ENCODE measurements at places on chromosomes 12 and 14.

- H3K27me3 ChIP-seq = peaks cover 52% of the 10 kb centered on the region
- H3K27ac ChIP-seq = no peak overlapping the region
- H3K4me1 ChIP-seq = peaks cover 2% of the 10 kb centered on the region
- peak overlapping the region; percentile 49 for H3K4me3 ChIP-seq
- peaks cover 2% of the 10 kb centered on the region for H3K36me3 ChIP-seq
These were observed 259.0 kb upstream of the E2F7 start for GRCh38 chr12:77324416-77324762.

DNA sequence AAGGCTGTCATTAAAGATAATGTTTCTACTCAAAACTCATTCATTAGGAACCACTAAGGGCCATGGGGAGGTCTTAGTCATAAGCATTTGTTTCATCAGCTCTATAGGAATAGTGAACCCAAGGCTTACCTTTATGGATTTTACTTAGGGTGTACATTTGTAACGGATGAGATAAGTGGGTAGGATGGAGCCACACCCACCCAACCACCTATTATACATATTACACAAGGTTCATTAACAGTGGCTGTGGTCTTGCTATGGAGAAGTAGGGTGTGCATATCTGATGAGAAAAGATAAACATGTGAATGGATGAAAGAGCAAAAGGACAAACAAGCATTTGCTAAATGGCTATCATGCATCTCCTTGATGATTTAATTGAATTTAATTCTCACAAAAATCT lies 39.6 kb upstream of the ITPR2 start:
- DNase-seq = no peak
- no peaks in the 10 kb centered on the region for H3K36me3 ChIP-seq
- H3K4me1 ChIP-seq = peaks cover 7% of the 10 kb centered on the region
- H3K4me3 ChIP-seq = no peak overlapping the region
- H3K27me3 ChIP-seq = peaks cover 15% of the 10 kb centered on the region

DNA sequence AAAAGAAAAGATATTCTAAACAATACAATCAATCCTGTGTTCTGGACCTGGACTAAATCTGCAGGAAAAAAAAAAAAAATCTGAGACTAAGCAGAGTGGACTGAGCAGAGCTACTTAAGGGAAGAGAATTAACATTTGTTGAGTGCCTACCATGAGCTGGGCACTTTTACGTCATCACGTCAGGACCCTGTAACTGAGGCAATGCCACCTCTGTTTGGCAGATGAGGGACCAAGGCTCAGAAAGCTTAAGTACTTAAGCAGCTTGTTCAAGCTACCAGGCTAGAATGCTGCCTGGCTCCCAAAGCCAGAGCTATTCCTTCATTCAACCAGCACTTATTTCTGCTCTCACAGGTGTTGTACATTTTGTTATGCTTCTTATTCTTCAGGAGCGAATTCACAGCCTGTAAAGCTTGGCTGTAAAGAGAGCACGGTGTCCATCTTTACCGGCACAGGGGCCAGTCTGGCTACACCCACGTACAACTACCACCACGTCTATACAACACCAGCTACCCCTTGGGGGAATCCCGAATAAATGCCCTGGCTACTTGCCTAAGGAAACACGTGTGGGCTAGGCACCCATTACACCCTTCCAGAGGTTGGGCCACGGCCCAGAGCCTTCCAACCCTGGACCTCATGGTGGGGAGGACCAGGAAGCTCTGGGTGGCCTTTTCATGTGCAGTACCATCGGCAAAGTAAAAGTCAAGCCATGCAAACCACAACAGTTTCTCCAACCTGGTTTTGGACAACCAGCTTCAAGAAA lies 27.0 kb downstream of the TMCC3 start:
- peaks cover 21% of the 10 kb centered on the region for H3K4me1 ChIP-seq
- no peaks in the 10 kb centered on the region for H3K27me3 ChIP-seq
- H3K36me3 ChIP-seq = peaks cover 3% of the 10 kb centered on the region
- no peak for DNase-seq
- H3K27ac ChIP-seq = no peak overlapping the region

GRCh38 chr12:8057839-8058238 lies 8.3 kb downstream of the C3AR1 start:
- peak overlapping the region; percentile 88 for H3K27ac ChIP-seq
- peaks cover 15% of the 10 kb centered on the region for H3K36me3 ChIP-seq
- H3K4me3 ChIP-seq = no peak overlapping the region

- H3K27me3 ChIP-seq = no peaks in the 10 kb centered on the region
- no peak overlapping the region for H3K27ac ChIP-seq
- no peak for DNase-seq
- H3K4me1 ChIP-seq = peaks cover 10% of the 10 kb centered on the region
These were observed 4.7 kb upstream of the TUBA1C start for GRCh38 chr12:49260166-49260565.

GRCh38 chr14:104429291-104429861 lies 150.2 kb upstream of the C14orf180 start:
- H3K36me3 ChIP-seq = peaks cover 3% of the 10 kb centered on the region
- peak overlapping the region; percentile 19 for H3K4me3 ChIP-seq
- peaks cover 6% of the 10 kb centered on the region for H3K4me1 ChIP-seq
- H3K27ac ChIP-seq = no peak overlapping the region
- H3K27me3 ChIP-seq = peaks cover 25% of the 10 kb centered on the region

- no peak overlapping the region for H3K27ac ChIP-seq
- DNase-seq = no peak
- no peak overlapping the region for H3K4me3 ChIP-seq
These were observed 168.4 kb downstream of the FUT8 start for GRCh38 chr14:65580973-65581372.

DNA sequence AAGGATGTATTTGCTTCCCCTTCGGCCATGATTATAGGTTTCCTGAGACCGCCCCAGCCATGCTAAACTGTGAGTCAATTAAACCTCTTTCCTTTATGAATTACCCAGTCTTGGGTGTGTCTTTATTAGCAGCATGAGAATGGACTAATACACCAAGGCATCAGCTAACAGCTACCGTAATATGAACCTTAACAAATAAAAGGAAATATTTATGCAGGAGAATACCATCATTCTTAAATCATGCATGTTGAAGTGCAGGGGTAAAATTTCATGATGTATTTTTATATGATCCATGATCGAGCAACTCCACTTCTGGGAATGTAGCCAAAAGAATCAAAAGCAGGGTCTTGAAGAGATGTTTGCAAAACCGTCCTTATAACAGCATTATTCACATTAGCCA lies 379.0 kb downstream of the NPAS3 start:
- no peak for DNase-seq
- H3K36me3 ChIP-seq = no peaks in the 10 kb centered on the region
- no peaks in the 10 kb centered on the region for H3K4me1 ChIP-seq
- H3K4me3 ChIP-seq = no peak overlapping the region

DNA sequence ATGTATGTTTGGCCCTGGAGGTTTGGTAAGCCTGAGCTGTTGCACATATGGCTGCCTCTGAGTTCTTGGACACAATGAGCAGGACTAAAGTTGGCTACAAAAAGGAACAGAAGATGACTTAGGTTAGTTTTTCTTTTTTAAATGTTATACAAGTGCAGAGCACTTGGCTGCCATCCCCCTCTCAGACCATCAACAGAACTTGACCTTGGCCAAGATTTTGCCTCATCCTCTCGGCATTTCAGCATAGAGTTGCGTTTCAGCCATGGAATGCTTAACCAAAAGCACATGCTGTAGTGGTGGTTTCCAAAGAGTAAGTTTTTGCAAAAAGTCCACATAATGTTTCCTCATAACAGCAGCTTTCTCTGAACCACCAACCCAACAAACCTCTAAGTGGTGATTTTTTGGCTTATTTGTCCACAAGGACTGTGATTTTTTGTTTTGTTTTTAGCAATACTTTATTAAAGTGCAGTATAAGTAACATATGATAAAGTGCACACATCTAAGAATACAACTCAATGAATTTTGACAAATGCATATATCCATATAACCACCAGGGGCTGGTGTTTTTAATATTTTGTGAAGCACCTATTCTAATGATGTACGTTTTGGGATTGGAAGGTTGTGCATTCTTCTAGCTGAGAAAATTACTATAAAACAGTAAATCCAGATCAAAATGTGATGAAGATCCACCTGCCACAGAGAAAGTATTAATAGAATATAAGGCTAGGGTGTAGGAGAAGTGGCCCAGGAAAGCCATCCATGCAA lies 12.1 kb upstream of the GALNT16 start:
- H3K4me1 ChIP-seq = no peaks in the 10 kb centered on the region
- no peak overlapping the region for H3K27ac ChIP-seq
- no peak for DNase-seq
- peaks cover 27% of the 10 kb centered on the region for H3K27me3 ChIP-seq

- H3K4me3 ChIP-seq = no peak overlapping the region
- no peaks in the 10 kb centered on the region for H3K36me3 ChIP-seq
- peaks cover 16% of the 10 kb centered on the region for H3K4me1 ChIP-seq
- H3K27ac ChIP-seq = no peak overlapping the region
These were observed 26.8 kb downstream of the CCDC177 start for GRCh38 chr14:69547701-69548348.

- peak overlapping the region; percentile 21 for H3K27ac ChIP-seq
- no peaks in the 10 kb centered on the region for H3K4me1 ChIP-seq
- no peaks in the 10 kb centered on the region for H3K27me3 ChIP-seq
- DNase-seq = no peak
- H3K36me3 ChIP-seq = no peaks in the 10 kb centered on the region
These were observed 54.9 kb downstream of the TESC start for GRCh38 chr12:117044311-117044710.

GRCh38 chr12:110677982-110678381 lies 10.9 kb downstream of the HVCN1 start:
- H3K4me1 ChIP-seq = peaks cover 15% of the 10 kb centered on the region
- H3K36me3 ChIP-seq = peaks cover 6% of the 10 kb centered on the region
- DNase-seq = no peak

GRCh38 chr14:47746986-47747385 lies 71.6 kb upstream of the MDGA2 start:
- DNase-seq = no peak
- no peaks in the 10 kb centered on the region for H3K27me3 ChIP-seq

DNA sequence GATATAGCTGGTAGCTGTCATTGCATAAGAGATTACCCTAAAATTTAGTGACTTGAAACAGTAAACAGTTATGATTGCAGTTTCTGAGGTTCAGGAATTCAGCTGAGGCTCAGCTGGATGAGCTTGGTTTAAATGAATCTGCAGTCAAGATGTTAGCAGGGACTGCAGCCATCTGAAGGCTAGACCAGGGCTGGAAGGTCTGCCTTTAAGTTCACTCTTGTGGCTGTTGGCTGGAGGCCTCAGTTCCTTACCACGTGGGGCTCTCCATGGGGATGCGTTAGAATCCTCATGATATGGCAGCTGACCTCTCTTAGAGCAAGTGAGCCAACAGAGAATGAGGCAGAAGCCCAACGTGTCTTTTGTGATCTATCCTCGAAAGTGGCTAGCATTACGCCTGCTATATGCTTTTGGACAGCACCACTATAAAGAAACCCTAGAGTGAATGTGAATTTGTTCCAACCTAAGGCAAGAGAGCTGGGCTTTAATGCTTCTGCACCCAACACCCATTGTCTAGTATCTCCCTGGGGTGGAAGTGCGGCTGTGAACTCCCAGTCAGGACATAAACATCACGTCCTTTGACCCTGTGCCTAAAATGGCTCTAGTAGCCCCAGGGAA lies 26.0 kb downstream of the HSPB8 start:
- peaks cover 7% of the 10 kb centered on the region for H3K27me3 ChIP-seq
- no peak overlapping the region for H3K27ac ChIP-seq
- no peak overlapping the region for H3K4me3 ChIP-seq
- no peak for DNase-seq

GRCh38 chr12:52213564-52214420 lies 19.3 kb upstream of the KRT7 start:
- DNase-seq = peak; percentile 32
- peaks cover 9% of the 10 kb centered on the region for H3K4me1 ChIP-seq
- H3K27ac ChIP-seq = no peak overlapping the region
- H3K36me3 ChIP-seq = no peaks in the 10 kb centered on the region
- peaks cover 41% of the 10 kb centered on the region for H3K27me3 ChIP-seq

- H3K4me3 ChIP-seq = no peak overlapping the region
- no peak overlapping the region for H3K27ac ChIP-seq
- H3K36me3 ChIP-seq = peaks cover 5% of the 10 kb centered on the region
- peaks cover 41% of the 10 kb centered on the region for H3K27me3 ChIP-seq
- H3K4me1 ChIP-seq = peaks cover 7% of the 10 kb centered on the region
- DNase-seq = no peak
These were observed 4.6 kb downstream of the TEAD4 start for GRCh38 chr12:2963760-2964292.

GRCh38 chr12:47652521-47653234 lies 53.2 kb downstream of the RPAP3 start:
- no peak overlapping the region for H3K4me3 ChIP-seq
- peaks cover 3% of the 10 kb centered on the region for H3K36me3 ChIP-seq
- H3K27me3 ChIP-seq = no peaks in the 10 kb centered on the region

- H3K27ac ChIP-seq = peak overlapping the region; percentile 45
- no peak for DNase-seq
- H3K36me3 ChIP-seq = no peaks in the 10 kb centered on the region
- no peaks in the 10 kb centered on the region for H3K27me3 ChIP-seq
- peaks cover 16% of the 10 kb centered on the region for H3K4me1 ChIP-seq
These were observed 9.8 kb upstream of the ARF6 start for GRCh38 chr14:49882826-49883694.
